Type B pancreatic cell (in vitro differentiated cells): ENCODE measurements at places on chromosomes 3 and 15. TPM values are rescaled to one million over a fixed set of nuclear protein-coding genes. Genes with fewer than 3 reads are reported as not detected.

PLIN1 gene
- 0.55 and 0.58 TPM in 2 replicates for total RNA-seq

- DNase-seq: no peak
Observed at GRCh38 chr15:71610728-71611552, 199.4 kb upstream of the NR2E3 start.

GRCh38 chr3:42159706-42160472, 68.7 kb downstream of the TRAK1 start:
- no peak for DNase-seq

- no peak for DNase-seq
Observed at GRCh38 chr3:32102289-32102688, 4.1 kb upstream of the GPD1L start.

IL20RB gene
- 0.31 and 0.56 TPM in 2 replicates for total RNA-seq

DNA sequence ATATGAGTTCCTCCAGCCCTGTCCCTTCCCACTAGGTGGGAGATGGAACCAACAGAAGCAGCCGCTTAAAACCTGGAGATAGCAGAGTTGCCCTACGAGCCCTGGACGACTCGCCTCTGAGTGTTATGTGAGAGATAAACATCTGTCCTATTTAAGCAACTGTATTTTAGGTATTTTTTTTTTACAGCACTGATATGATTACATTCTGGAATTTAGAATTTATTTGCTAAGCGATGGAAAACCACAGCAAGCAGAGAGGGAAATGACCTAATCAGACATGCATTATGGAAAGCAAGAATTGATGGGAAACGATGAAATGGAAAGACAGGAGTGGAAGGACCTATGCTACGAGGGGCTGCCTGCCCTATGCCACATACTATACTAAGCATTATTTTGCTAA, 379.0 kb upstream of the IL12A start:
- DNase-seq: no peak

DNA sequence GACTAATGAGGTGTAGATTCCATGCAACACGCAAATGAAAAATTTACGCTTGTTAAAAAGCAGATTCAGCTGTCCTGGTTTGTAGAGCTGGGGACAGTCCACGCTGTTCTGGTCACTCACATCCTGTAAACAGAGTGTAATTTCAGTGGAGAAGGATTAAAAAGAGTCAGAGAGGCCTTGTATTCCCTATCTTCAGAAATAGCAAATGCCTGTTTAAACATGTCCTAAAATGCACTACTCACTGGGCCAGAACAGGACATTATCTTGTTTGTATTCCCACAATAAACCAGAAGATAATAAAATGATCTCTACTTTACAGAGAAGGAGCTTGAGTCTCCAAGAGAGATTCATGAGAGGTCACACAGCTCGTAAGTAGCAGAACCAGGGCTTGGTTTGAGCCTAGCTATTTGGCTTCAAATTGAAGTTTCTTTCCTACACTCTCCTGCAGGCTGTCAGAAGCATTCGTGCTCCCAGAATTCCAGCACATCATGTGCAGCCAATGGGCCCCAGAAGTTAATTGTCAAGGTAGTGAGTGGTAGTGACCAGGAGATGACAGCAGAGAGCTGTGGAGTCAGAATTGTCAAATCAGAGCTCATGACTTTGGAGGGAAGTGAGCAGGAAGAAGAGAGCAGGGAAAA, 242.5 kb downstream of the ATP8B4 start:
- no peak for DNase-seq

DNA sequence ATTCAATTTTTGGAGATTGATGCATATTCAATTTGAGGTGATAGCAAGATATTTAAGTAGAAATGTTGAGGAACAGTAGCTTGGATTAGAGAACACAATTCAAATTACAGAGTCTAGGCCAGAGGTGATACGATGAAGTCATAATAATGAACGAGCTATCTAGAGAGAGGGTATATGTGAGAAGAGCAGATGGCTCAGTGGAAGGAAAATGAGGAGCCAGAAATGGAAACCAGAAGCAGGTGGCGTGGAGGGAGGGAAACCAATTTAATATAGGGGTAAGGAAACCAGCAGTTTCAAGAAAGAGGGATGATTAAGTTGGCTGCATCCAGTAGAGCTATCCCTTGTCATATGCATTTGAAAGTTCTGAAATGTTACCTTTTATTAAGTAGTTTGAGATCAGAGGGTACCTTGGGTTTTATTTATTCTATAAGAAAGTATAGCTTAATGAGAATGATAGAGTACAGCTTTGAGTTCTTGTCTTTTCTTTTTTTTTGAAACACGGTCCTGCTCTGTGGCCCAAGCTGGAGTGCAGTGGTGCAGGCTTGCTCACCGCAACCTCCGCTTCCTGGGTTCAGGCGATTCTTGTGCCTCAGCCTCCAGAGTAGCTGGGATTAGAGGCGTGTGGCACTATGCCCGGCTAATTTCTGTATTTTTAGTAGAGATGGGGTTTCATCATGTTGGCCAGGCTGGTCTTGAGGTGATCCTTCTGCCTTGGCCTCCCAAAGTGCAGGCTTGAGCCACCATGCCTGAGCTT, 22.1 kb downstream of the NCK1 start:
- DNase-seq: no peak

- no peak for DNase-seq
Observed at GRCh38 chr15:79140846-79141570, 50.4 kb upstream of the RASGRF1 start.

- no peak for DNase-seq
Observed at GRCh38 chr3:18575573-18575972, 150.4 kb upstream of the SATB1 start.

DNA sequence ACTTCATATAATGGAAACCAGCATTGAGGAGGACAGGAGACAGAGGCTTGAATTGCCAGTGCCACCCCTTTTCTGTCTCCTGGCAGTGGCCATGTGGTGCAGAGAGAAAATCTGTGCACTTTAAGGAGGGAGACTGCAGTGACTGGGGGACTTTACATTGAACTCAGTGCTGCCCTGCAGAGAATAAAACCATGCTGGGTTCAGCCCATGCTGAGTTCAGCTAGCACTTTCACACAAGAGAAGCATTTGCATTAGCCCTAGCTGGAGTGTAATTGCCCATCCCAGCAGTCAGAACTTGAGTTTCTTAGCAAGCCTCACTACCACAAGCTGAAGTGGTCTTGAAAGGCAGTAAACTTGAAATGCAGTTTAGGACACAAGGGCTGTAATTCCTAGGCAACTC, 677.5 kb downstream of the ZPLD1 start:
- no peak for DNase-seq
